ENCODE measurements at places on chromosomes 12 and 14.
A peak's percentile ranks its signal among the peaks of the same experiment; 100 is the strongest.

GRCh38 chr14:90275820-90276219, 19.5 kb downstream of the PSMC1 start:
- DNase-seq, result no peak

GRCh38 chr12:111056618-111057521, 136.5 kb upstream of the MYL2 start:
- no peak for DNase-seq

DNA sequence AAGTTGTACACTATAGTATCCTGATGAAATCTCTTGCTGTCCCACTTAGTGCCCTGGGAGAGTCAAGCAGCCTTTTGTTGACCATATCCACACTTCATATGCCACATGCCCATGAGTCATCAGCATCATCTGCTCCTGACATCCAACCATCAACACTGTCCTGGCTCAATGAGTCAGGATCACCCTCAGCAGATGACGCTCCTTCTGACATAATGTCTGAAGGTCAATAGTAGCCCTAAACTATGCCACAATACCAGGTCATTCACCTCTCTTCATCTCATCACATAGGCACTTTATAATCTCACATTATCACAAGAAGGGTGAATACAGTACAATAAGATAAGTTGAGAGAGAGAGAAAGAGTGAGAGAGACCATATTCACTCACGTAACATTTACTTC, 369.0 kb upstream of the FAR2 start:
- no peak for DNase-seq

GRCh38 chr14:54126947-54127346, 170.3 kb upstream of the BMP4 start:
- DNase-seq, result no peak

- DNase-seq, result no peak
Measured at GRCh38 chr14:93713726-93714405, 74.4 kb downstream of the PRIMA1 start.

DNA sequence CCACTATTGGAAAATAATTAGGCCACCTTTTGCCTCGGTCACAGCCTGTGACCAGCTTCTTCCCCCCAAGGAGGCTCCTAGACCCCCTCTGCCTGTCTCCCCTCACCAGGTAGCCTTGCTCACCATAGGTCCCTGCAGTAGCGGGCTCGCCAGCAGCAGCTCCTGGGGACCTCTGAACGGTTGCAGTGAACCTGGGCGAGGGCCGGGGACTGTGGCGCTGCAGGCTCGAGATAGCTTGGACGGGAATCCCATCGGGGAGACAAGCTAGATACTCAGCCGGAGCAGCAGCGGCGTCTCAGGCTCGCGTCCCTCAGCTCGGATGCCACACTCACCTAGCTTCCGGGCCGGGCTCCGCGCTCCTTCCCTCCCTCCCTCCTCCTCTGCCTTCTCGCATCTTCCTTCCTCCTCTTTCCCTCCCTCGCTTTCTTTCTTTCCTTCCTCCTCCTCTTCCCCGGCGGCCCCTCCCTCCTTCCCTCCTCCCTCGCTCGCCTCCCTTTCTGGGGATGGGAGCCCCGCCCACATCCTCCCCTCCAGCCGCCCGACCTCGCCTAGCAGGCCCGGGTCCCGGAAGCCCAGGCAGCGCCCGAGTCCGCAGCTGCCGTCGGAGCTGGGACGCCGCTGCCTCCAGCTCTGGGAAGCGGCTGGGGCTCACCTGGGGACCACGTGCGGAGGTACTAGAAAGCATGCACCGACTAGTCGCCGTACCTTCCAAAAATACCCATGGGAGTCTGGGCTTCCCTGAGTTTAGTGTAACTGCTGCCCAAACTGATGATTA, at the start of gene BMP4:
TSS of gene BMP4 (minus strand) at position 399 of the 775 bp plus-strand sequence. CDS start 4,603 bp downstream, outside the sequence.
- peak; percentile 61 for DNase-seq

DNA sequence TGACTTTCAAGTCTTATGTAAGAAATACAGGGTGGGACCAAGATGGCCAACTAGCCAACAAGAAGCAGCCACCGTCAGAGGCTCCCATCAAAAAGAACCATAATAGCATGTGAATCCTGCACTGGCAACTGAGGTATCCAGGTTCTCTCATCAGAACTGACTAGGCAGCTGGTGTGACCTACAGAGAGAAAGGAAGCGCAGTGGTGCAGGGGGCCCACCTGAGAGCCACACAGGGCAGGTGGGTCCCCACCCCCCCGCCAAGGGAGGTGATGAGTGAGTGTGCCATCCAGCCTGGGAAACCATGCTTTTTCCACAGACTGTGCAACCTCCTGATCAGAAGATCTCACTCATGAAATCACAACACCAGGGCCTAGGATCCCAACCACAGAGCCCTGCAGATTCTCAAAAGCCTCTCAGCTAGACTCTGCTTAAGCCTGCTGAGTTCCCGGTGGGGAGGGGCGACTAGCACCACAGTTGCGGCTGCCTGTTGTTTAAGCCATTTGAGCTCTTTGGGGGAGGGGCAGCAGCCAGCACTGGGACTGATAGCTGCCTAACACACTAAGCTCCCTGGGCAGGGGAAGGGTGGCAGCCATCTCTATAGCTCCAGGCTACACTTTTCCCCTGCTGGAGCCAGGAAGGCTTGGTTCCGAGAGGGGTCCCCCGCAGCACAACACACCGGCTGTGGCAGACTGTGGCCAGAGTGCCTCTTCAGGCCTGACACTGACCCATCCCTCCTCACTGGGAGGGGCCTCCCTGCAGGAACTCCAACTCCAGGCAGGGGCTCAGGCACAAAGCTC, 75.3 kb downstream of the GARIN6 start:
- no peak for DNase-seq

- DNase-seq, result no peak
Measured at GRCh38 chr14:88388741-88389282, 3.4 kb downstream of the SPATA7 start.

GRCh38 chr12:85627584-85627983, 208.6 kb downstream of the RASSF9 start:
- no peak for DNase-seq

- DNase-seq, result no peak
Measured at GRCh38 chr12:96112733-96113132, 77.3 kb upstream of the LTA4H start.

- no peak for DNase-seq
Measured at GRCh38 chr12:2628401-2628800, 166.4 kb upstream of the FKBP4 start.

DNA sequence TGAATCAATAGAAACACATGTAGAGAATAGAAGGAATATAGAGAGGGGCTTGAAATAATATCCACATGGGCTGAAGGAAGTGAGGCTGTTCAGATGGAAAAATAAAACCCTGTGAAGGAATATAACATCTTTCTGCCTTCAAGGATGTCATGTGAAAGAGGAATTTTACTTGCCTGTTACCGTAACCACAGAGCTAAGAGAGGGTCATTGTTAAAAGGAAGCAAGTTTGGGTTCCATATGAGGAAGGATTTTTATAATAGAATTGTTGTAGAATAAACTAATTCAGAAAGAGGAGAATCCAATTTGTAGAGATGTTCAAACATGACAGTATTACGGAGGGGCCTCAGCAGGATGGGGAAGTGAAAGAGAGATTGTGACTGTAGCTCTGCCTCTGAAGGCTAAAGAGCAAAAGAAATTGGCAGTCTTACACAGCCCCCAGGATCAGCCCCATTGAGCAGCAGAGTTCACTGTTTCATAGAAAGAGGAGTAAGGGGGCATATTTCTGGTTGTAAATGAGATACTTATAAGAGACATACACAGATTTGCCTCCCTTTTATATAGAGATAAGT, 41.8 kb upstream of the PTPRR start:
- no peak for DNase-seq

DNA sequence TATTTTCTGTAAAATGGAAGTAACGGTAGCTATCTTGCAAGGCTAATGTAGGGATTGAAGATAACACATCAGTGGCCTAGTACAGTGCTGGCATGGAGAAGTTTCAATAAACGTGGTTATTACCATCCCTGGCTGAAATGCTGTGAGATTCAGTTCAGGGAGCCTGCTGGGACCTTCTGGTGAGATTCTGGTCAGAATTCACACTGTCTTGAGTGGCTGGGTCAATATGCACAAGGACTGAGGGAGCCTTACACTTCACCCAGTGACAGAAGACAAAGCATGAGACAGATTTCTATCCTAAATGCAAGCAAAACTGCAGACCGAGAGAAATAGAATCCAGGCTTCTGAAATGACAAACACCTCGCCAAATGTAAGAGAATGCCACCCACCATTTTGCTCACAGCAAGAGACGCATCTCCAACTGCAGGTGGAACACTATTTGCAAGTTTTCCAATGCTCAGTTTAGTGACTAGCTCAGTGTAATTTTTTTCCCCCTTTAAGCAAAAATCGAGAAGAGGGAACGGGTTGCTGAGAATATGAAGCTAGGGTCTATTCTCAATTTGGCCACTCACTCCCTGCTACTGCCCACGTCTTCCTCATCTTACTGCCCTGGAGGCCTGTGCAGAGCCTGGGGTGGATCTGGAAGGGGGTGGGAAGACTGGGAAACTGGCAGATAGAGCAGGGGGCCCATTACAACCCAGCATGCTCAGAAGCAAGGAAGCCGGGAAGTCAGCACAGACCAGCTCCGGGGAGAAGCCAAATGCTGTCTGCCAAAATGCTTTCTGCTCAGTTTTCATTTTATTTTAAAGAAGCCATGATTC, 201.3 kb downstream of the TTC7B start:
- DNase-seq, result no peak

DNA sequence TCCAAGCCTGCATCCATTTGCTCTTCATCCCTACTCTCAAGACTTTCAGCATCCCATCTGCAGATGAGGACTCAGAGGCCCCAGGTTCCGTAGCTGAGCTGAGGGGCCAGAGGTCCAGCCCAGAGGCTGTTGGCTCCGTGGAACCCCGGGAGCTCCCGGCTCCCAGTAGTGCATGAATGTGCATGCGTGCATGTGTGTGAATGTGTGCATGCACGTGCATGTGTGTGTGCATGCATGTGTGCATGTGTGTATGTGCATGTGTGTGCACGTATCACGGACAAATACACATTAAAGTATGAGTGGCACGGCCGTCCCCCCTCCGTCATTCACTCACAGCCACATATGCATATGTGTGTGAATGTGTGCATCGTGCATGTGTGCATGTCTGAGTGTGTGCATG, 149.9 kb downstream of the KIF26A start:
- DNase-seq, result no peak

GRCh38 chr12:6123258-6123657, 1.2 kb downstream of the VWF start:
- no peak for DNase-seq

DNA sequence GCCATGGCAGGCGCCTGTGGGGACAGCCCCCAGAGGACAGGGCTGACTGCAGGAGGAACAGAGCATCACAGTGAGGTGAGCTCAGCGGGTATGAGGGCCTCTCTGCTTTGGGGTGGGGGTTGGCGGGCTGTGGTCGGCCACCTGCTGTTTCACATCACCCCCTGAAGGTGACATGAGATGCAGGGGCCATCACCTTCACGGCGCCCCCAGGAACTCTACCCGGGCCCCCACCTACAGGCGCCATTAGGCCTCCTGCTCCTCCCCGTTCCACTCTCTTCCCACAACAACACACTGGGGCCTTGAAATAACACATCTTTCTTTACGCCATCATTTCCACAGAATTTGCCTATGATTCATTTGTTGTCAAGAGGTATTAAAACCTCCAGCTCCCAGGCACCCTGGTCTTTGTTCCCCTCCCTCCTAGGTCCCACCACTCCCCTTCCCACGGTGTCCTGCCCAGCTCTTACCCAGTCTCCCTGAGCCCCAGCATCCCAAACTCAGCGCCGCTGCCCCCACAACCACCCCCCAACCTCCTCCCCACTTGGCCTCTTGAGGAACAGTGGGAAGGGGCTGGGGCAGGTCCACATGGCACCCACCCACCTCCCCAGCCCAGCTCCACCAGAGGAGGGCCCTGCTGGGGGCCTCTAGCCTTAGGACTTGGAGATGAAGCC, 12.7 kb upstream of the HDAC7 start:
- DNase-seq, result no peak

DNA sequence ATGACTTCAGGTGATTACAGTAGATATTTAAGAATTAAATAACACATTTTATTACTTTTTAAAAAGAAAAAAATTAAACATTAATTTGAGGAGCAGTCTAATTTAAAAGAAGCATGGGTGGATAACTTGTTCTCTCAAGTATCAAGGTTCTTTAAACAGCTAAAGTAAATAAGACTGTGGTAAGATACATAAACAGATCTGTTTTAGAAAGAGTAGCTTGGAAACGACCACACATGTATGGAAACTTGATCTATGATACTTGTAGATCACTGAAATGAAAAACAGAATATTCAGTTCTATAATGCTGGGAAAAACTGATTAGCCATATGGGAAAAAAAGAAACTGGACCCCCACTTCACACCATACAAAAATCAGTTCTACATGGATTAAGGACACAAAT, 36.0 kb downstream of the TC2N start:
- DNase-seq, result no peak

GRCh38 chr12:122661246-122661645, 41.9 kb downstream of the HCAR2 start:
- DNase-seq, result no peak

GRCh38 chr12:7642876-7643309, 22.8 kb downstream of the APOBEC1 start:
- no peak for DNase-seq

DNA sequence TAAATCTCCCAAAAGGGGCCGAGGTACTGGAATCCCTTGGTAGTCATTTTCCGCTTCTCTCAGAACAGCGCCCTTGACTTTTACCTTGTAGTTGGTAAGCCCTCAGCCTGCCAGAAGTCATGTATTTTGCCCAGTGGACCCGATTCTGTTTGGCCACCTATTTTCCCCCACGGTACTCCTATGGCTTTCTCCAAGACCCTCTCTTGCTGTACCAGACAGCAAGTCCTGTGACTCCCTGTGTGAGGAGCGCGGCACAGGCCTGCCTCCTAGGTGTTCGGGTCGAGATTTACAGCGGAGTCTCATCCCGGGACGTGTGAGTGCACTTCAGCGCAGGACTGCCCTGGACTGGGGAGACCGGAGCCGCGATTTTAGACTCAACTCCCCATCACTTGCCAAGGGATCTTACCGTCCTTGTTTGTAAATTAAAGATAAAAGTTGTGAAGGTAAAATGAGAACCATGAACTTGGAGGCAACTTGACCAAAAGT, 1.1 kb upstream of the MBD6 start:
- DNase-seq, result no peak

GRCh38 chr12:62604871-62605270, 138.2 kb downstream of the MON2 start:
- no peak for DNase-seq

DNA sequence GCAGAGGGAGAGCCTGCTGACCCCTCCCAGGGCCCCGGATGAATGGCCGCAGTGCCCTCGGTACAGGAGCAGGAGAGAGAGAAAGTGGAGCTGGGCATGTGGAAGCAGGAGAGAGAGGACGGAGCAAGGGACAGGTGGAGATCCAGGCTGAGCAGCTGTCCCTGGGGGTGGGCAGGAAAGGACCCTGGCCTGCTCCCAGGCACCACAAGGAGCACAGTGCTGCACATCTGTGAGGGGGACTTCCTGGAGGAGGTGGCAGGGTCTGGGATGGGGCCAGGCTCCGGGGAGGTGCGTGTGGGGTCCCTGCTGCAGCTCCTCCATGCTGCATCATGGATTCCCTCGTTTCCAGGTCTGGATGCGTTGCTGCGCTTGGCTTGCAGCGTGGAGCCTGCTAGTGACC, 13.0 kb upstream of the DLK1 start:
- no peak for DNase-seq
